NCI-H187 treated with DMSO at 0.1 percent for 48 hours (cell line): ENCODE measurements at places on chromosomes 5 and 9.

DNA sequence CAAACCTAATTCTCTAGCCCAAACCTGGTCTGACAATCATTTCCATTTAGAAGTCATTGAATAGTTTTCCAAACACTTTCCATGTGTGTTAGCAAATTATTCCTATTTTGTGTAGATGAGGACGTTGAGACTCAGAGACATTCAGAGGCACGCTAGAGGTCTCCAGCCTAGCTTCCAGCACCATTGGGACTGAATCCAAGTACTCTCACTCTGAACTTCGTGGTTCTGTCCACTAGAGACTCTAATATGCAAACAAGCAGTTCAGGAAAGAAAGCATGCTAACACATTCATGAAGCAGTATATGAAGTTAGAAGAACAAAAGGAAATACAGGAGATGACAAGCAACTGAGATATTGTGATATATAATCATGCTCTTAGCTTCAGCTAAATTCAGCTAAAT lies 354.8 kb downstream of the NTRK2 start:
- DNase-seq: no peak

DNA sequence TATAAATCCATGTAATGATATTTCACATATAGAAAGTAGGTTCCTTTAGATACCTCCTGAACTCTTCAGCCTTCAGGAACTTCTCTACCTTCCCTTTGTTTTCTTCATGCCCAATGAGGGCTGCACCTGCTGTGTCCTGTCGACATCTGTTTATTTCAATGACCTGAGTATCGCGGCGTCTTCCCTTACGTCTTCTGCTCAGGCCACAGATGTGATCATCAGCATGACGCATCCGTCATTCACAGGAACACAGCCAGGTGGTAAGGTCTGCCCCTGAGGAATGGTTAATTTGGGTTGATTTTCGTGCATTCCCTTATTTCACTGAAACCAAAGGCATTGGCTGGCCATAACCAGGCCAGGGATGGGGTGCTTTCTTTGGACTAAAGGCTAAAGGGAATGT lies 217.1 kb downstream of the MED10 start:
- DNase-seq: no peak

- DNase-seq: no peak
Measured at GRCh38 chr9:336039-336438, 121.4 kb downstream of the DOCK8 start.

DNA sequence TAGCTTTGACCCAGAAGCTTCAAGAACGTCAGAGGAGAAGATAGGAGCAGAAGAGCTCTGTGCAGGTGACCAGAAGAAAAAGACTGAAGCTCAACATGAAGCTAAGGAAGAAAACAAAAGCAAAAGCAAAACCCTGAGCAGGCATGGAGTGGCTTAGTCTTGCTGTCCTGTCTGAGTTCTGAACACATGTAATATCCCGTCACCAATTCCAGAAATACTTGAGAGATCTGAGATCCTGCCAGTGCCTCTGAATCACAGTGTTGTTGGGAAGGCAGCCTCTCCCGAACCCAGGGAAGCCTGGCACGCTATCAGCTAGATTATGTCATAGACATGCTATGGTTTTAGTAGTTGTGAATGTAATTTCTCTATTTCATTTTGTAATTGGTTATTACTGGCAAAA lies 235.7 kb downstream of the ICE1 start:
- no peak for DNase-seq

GRCh38 chr5:106152569-106152968 lies 1518.2 kb downstream of the EFNA5 start:
- DNase-seq: no peak

DNA sequence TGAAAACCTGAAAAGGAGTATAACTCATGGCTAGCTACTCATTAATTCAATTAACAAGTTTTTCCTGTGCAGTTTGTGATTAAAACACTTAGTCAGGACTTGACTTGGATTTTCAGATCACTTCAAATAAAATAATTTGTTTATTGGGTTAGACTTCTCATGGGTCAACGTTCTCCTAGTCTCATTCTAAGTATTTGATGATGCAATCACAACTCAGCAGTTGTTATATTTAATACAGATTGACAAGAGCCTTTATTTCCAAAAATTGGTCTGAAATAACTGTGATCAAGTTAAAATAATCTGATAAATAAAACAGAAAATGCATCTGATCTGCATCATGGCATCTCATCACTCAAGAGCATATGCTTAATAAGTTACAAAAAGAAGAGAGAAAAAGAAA lies 113.9 kb downstream of the FGF10 start:
- DNase-seq: no peak

GRCh38 chr5:74594137-74595040 lies 46.1 kb downstream of the ENC1 start:
- no peak for DNase-seq

- no peak for DNase-seq
Measured at GRCh38 chr5:72586788-72587530, 79.7 kb upstream of the ZNF366 start.

- no peak for DNase-seq
Measured at GRCh38 chr9:114216976-114217375, 61.6 kb downstream of the COL27A1 start.

DNA sequence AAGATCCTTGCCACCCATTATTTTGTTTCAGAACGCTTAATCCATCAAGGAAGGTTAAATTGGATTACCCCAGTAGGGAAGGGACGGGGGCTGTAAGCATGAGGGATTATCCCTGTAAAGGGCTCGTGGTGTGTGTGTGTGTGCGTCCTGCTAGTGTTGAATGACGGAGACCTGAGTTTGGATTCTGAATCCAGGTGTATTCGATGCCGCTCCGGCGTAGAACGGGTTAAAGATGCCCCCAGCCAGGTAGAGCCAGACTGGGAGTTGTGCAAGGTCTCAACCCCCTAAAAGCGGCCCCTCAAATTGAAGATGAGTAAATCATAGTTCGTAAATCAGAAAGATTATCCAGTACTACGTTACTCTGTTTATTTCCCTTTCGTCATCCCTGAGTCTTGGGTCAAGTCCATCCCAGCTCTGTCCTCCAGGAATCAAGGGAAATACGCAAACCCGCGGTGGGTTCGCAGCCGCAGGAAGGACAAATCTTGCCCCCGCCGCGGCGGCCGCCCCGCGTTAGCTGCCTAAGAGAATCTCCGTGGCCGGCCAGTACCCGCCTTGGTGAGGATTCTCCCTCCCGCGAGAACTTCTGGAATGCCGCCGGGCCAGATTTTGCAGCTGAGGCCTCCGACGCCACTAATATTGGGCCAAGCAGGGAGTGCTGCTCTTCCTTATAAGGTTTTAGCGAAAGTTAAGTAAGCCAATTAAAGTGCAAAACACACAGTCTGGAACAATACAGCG lies 586 bp upstream of the MTAP start:
- DNase-seq: no peak
